ENCODE measurements at places on chromosomes 6 and 20.

DNA sequence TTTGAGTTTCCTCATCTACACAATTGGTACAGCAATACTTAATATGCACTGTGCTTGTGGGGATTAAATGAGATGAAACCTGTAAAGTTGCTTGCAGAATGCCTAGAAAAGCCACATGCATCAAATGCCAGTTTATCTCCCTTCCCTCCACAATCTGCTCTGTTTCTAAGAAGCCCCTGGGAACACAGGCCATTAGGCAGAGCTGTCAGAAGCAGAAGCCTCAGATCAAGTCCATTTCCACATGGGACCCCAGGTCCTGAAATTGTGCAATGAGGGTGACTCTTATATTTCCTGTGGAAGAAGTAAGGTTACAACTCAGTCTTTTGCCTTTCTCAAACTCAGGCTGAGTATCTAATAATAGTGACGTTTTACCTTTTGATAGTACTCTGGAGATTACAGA is 737.4 kb downstream of the KIF16B start:
- no peak for DNase-seq

GRCh38 chr6:165186041-165186440 is 123.4 kb downstream of the C6orf118 start:
- no peak for DNase-seq

- no peak for DNase-seq
Observed at GRCh38 chr20:62987114-62987513, 19.6 kb downstream of the BHLHE23 start.

- no peak for DNase-seq
Observed at GRCh38 chr6:14965424-14966075, 280.3 kb upstream of the JARID2 start.

- no peak for DNase-seq
Observed at GRCh38 chr6:8082954-8083858, 19.0 kb upstream of the BLOC1S5 start.

DNA sequence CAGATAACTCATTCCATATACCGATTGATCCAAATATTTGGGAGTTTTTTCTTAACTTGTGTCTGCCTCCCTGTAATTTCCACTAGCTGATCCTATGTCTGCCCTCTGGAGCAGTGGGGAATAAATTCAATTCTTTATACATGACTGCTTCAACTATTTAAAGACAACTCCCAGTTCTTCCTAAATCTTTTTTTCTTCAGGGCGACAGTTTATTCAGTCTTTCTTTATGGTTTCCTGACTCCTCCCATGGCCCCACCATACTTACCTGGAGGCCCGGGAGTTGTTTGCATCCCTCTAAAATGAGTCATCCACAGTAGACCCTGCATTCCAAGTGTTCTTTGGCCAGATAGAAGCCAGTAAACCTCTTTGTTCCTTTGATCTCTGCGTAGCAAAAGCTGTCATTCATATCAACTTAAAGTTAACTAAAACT is 73.6 kb downstream of the LCA5 start:
- no peak for DNase-seq

GRCh38 chr20:45545754-45546453 is 1.3 kb downstream of the EPPIN start:
- DNase-seq: no peak

DNA sequence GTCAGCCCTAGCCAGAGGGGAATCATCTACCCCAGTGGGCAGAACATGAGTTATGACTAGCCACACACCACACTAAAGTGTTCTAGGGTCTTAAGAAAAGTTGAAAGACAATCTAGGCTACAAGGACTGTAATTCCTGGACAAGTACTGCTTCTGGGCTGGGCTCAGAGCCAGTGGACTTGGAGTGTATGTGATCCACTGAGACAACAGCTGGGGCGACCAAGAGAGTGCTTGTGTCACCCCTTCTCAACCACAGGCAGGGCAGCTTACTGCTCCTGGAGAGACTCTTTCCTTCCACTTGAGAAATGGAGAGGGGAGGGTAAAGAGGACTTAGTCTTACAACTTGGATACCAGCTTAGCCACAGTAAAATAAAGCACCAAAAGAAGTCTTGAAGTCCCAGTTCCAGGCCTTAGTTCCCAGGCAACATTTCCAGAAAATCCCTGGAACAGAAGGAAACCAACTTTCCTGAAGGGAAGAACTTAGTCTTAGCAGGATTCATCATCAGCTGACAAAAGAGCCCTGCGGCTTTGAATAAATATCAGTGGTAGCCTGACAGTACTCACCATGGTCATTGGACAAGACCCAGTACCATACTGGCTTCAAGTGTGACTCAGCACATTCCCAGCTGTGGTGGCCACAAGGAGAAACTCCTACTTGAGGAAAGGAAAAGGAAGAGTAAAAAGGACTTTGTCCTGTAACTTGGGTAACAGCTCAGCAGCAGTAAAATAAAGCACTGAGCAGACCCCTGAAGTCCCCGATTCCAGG is 355.1 kb upstream of the ADGRB3 start:
- DNase-seq: no peak

DNA sequence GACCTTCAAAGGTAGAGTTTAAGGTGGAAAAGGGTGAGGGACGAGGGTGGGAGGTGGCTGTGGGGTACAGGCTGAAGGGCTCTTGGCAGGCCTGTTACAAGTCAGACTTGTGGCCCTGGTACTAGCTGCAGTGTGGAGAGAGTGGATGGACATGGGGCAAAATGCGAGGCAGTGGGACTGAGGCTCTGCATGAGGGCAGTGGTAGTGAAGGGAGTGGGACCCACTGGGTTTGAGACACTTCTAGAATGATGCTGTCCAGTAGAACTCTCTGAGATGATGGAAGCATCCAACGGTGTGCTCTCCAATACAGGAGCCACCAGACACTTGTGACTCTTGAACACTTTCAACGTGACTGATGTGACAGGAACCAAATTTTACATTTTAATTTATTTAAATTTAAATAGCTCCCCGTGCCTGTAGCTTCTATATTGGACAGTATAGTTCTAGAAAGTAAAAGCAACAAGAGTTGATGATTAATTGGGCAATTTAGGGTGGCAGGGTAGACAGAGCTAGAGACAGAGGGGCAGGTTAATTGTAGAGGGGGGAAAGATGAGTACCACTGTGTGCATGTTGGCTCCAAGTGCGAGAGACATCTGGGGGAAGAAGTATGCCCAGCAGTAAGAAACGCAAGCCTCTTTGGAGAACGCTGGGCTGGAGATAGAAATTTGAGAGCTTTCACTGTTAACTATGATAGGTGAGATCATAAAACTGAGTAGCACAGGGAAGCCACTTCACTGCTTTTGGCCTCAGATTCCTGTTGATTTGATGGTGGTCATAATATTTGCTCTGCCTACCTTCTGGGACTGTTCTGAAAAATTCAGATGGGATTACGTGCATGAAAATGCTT is 77.5 kb downstream of the TXNDC5 start:
- DNase-seq: no peak

DNA sequence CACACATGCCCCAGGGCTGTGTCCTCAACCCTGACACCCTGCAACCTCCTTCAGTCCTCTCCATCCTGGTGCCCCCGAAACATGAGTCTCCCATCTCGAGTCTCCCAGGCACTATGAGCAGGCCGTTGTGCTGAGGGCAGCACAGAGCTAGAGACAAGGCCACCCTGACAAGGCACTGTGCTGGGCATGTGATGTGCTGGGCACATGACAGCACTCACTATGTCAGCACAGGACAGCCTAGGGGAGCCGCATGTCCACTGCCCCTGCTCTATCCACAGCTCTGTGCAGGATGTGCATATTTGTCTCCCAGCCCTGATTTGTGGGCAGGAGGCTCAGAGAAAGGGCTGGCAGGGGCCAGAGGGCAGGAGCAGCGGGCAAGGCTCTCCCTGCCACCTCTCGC is 362.1 kb upstream of the AGPAT4 start:
- no peak for DNase-seq

DNA sequence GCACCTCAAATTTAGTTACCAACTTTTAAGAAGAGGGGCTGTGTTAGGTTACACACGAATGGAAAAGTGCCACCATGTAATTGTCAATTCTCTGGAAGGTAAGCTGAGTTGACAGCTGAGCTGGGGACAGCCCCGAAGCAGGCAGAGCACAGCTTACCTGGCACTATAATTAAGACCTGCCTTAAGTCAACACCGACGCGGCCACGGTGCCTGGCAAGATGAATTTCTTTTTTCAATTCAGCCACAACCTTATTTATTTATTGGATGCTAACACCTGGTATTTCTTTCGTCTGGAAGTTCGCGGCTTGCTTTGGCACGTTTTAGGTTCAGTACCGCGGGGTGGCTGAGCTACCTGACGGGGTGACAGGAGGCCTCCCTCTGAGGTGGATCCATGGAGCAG is 40.6 kb upstream of the NFATC2 start:
- no peak for DNase-seq

GRCh38 chr6:52361945-52362442 is at the start of gene PAQR8:
Gene PAQR8 (plus strand): TSS chr6:52362151. CDS start chr6:52403214, 41,063 bp downstream.
- peak; percentile 80 for DNase-seq

GRCh38 chr6:139230391-139230840 is 61.4 kb downstream of the TXLNB start:
- DNase-seq: no peak

GRCh38 chr6:3426927-3427686 is 29.7 kb downstream of the SLC22A23 start:
- no peak for DNase-seq

- DNase-seq: no peak
Observed at GRCh38 chr6:95387845-95388244, 189.5 kb upstream of the MANEA start.

DNA sequence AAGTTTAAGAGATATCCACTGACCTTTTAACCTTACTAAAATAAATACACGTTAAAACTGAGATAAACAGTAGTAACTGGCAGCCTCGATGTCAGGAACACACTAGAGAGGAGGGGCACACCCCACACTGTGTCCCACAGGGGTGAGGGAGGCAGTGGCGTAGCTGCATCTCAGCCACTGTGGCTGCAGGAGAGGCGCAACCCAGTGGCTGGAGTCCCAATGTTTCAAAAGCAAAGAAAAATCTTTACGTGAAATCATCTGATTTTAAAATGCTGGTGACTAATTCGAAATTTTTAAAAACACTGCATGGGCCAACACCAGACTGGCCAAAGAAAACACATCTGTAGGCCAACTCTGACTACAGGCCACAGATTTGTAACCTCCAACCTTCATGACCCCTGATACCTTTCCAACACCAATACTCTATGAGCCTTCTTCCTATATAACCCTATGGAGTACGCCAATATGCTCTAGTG is 54.7 kb downstream of the TRAM2 start:
- DNase-seq: no peak

GRCh38 chr6:44332585-44332984 is 9.9 kb upstream of the SPATS1 start:
- DNase-seq: no peak

- DNase-seq: no peak
Observed at GRCh38 chr6:11851387-11851786, 72.8 kb upstream of the ADTRP start.

GRCh38 chr6:102761872-102762271 is 1368.4 kb downstream of the GRIK2 start:
- no peak for DNase-seq

DNA sequence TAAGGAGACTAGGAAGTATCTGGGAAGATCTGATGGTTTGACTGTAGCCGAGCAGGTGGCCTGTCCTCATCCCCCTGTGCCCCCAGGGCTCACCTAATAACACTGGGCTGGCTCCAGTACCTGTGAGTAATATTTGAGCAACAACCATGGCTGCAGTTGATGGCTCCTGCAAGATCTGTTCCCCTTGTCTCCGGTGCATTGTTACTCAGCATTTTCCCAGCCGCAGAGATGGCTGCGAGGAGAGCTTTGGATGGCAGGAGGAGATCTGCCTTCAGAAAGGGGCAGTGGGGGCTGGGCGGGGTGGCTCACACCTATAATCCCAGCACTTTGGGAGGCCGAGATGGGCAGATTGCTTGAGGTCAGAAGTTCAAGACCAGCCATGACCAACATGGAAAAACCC is 39.3 kb downstream of the PTK7 start:
- no peak for DNase-seq

- no peak for DNase-seq
Observed at GRCh38 chr6:45946352-45946751, 69.3 kb downstream of the CLIC5 start.

DNA sequence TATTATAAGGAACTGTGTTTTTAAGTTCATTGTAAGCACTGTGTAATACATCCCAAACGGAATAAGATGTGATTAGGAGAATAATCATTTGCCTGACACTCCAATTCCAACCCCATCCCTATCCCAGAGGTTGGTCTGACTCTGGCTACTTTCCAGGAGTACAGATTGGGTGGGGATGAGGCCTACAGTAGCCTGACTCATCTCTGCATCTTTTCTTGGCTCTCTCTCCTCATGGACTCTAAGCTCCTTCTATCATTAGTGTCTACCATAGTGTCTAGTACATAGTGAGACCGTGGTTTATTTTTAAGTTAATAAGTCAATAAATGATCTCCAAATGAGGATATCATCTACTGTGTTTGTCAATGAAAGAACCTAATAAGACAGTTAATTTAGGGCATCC is 92.2 kb upstream of the CNKSR3 start:
- DNase-seq: no peak

GRCh38 chr20:24027229-24027628 is 38.6 kb upstream of the GGTLC1 start:
- no peak for DNase-seq

DNA sequence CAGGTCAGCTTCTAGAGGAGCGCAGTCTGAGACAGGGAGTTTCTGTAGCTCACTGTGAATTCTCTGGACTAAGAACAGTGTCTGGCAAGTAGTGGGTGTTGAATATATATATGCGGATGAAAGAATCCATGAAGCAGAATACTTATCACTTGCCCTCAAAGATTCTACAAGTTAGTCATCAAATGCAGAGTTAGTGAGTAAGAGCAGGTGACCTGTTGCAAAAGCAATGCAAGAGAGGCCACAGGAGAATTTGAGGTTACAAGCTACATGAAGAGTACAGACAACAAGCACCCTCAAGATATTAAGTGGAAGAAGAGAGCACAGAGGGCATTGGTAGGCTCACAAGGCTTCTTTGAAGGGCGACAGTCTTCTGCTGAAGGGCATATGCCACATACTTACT is 103.4 kb upstream of the BTBD3 start:
- no peak for DNase-seq

- DNase-seq: no peak
Observed at GRCh38 chr6:37182736-37183590, 13.0 kb downstream of the PIM1 start.

- no peak for DNase-seq
Observed at GRCh38 chr6:115159733-115160132, 816.9 kb upstream of the HS3ST5 start.

GRCh38 chr6:7719364-7719850 is 6.5 kb upstream of the BMP6 start:
- no peak for DNase-seq

- no peak for DNase-seq
Observed at GRCh38 chr20:59010321-59010994, 3.4 kb upstream of the CTSZ start.

GRCh38 chr6:168439794-168440450 is 1.1 kb upstream of the SMOC2 start:
- no peak for DNase-seq

- no peak for DNase-seq
Observed at GRCh38 chr6:157778719-157779118, 44.3 kb upstream of the SNX9 start.

GRCh38 chr6:139515511-139515910 is 141.1 kb upstream of the CITED2 start:
- no peak for DNase-seq
